Activated naive CD4-positive, alpha-beta T cell treated with anti-CD3 and anti-CD28 coated beads for 36 hours (primary cell): ENCODE measurements at places on chromosomes 6 and 20.
A peak's percentile ranks its signal among the peaks of the same experiment; 100 is the strongest.

GRCh38 chr6:110287462-110288341, 70.4 kb downstream of the METTL24 start:
- no peak for DNase-seq

GRCh38 chr6:126020305-126021050, 34.1 kb downstream of the TRMT11 start:
- DNase-seq: no peak

GRCh38 chr6:96162711-96163120, 146.9 kb downstream of the FUT9 start:
- no peak for DNase-seq

- DNase-seq: no peak
These were observed 21.1 kb downstream of the PDRG1 start for GRCh38 chr20:31930779-31931178.

GRCh38 chr6:126002755-126003679, 16.7 kb downstream of the TRMT11 start:
- no peak for DNase-seq

DNA sequence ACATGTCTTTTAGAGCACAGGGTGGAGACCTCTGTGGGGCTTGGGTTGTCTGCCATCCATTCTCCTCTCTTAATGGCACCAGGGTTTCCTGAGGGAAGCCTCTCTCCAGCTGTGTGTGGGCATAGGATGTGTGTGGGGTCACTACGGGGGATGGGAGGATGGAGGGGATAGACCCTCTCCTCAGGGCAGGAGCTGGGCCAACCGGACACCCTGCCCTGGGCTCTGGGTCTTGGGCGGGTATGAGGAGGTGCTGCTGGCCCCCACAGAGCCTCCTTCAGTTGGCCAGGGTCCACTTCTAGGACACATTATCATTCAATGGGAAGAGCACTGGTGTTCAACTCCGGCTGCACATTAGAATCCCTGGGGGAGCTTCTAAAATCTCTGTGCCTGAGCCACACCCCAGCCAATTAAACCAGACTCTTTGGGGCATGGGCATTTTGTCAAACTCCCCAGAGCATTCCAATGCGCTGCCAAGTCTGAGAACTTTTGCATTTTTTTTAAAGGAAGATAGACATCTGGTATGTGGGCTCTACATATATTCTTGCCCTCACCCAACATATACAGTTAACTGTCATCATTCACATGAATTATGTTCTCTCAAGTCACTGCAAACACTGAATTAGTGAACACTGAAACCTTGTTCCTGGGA, 38.5 kb downstream of the TRAM2 start:
- DNase-seq: no peak

DNA sequence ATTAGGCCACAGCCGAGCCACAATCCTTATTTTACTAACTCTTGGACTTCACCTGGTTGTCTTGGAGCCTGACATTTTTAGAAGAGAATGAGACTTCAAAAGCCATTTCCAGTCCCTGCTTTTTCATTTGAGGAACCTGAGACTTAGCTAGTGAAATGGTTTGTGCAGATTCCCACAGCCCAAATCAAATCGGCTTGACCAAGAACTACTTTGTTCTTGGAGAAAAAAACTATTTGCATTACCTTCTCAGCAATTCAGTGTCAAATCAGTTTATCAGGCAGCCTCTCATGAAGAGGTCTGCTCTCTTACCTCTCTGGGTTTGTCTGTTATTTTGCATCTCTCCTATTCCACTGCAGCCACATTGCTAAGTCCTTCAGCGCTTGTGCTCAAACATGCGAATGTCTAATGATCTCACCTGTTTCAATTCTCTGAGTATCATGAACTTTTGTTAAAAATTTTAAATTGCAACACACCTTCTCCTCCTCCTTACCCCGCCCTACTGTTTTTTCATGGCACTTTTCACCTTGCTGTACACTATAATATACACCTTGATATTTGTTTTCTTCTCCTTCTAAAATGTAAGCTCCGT, 573 bp upstream of the IFNGR1 start:
- no peak for DNase-seq

DNA sequence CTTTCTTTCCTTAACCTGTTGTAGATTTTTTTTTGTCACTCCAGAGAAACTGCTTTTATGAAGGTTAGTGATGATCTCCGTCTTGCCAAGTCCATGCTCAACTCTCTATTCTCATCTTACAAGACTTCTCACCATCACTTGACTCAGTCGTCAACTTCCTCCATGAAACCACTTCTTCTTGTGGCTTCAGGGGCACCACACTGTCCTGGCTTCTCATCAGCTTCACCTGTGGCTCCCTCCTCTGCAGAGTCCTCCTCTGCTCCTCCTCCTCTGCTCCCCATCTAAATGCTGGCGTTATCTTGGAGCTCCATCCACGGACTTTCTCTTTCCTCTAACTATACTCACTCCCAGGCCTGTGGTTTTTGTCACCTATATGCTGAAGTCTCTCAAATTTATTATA, 187.5 kb downstream of the BACH2 start:
- DNase-seq: peak; percentile 62

DNA sequence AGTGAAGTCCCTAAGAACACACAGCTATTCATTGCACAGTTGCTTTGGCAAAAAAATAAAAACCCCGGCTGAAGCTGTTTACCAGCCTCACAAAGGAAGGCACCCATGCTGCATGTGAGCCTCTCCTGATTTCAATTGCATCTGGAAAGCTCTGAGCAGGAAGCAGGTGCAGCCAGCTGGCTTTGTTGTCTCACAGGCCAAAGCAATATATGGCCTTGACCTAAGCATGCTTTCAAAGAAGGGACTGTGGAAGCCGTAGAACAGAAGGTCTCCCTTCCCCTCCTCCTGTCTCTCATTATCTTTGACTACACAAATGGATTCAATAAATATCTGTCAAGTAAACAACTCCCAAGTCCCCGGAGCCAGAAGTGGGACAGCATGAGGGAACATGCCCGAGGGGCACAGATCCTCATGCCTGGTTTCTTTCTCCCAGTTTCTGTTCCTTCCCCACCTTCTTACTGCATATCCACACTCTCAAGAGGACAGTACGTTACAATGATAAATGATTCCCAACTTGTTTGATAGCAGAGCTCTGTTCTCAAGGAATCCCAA, 57.2 kb upstream of the PCSK2 start:
- no peak for DNase-seq

DNA sequence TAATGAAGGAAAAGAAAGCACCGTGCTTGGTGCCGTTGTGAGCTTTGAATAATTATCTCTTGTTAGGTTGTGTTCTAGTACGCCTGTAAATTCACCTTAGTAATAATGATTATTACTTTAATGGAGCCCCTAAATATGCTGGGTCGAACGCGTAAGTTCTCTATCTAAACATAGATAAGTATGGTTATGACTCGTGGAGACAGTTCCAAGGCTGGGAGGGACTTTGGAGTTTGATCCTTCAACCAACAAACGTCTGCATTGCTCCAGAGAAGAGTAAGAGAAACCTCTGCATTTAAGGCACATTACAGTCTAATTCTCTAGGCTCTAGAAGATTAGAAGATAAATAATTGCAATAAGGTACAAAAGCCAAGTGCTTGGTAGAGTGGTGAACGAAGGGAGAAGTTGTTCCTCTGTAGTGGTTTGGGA, 514 bp downstream of the ACOT13 start:
- DNase-seq: peak; percentile 26

- no peak for DNase-seq
These were observed 1.0 kb upstream of the PMEPA1 start for GRCh38 chr20:57710841-57711240.

GRCh38 chr20:57323034-57323433, 6.6 kb upstream of the SPO11 start:
- peak; percentile 9 for DNase-seq

- no peak for DNase-seq
These were observed 23.9 kb downstream of the DEFB114 start for GRCh38 chr6:49939993-49940498.

DNA sequence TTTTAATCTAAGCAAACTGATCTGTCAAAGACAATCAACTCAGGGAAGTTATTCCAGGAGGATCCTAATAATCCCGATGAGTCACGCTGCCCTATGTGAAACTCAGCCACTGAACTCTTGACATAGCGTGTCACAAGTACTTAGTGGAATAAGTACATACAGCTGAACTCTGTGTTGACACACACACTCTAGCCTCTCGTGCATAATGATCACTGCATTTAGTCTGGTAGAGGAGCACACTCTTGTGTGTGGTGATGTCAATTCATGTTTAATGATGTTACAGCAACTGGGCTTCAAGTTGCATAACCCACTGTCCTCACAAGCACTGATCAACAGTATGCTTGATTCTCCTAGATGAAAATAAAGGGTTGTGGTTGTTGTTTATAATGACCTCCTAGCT, 148.3 kb downstream of the HACE1 start:
- no peak for DNase-seq
